ENCODE measurements at places on chromosomes 5 and 9.

DNA sequence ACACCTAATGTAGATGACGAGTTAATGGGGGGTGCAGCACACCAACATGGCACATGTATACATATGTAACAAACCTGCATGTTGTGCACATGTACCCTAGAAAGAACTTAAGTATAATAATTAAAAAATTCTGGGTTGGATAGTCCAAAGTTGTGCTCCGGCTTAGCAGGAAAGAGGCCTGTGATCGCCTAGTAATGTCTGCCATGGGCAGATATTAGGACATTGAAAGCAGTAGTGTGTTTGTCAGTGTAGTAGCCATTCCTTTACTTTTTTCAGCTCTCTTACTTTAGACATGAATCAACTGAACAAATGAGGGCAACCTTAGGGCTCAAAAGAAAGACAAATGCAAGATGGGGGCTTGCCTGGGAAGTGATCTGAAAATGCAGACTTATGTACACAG, 58.9 kb downstream of the PPARGC1B start:
- DNase-seq, result no peak

DNA sequence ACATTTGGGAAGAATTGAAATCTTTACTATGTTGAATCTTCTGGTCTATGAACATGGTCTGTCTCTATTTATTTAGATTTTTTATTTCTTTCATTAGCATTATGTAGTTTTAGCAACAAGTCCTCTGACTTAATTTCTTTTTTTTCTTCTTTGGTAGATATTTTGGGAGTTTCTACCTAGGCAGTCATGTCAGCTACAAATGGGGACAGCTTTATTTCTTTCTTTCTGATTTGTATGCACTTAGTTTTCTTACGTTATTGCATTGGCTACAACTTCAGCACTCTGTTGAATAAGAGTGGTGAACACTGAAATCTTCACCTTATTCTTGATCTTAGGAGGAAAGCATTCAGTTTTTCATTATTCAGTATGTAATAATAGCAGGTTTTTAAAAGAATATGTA, 33.5 kb downstream of the SMC5 start:
- DNase-seq, result no peak

DNA sequence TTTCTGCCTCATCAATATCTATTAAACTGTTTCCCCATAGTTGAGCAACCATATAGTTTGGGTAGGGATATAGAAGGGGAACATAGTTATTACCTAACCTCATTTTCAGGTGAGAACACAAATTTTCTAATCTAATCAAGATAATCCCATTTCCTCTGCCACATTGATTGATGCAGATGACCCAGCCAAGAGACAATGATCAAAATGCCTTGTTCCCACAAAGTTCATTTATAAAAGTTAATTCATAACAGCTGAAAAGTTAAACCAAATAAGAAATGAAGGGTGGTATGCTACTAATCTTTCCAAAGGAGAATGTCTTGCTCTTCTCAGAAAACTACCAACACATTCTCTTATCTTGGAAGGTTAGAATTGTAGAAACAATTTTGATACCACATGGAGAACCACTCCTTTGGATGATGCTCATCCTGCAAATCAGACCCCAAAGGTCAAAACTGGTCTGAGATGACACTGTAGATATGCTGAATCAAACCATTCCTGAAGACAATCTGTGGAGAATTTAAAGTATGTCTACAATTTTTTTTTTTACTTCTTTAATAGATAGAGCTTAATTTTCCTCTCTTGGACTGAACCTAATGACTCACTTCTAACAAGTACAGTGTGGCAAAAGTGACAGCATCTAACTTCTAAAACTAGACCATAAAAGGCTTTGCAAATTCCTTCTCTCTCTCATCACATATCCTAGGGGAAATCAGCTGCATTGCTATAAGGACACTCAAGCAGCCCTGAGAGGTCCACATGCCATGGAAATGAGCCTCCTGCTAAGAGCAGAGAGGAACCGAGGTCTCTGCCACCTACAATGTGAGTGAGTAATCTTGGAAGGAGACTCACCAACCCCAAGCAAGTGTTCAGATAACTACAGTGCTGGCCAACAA, 586.7 kb upstream of the TUSC1 start:
- no peak for DNase-seq

- DNase-seq, result no peak
Observed at GRCh38 chr9:123960366-123960765, 30.4 kb upstream of the DENND1A start.

DNA sequence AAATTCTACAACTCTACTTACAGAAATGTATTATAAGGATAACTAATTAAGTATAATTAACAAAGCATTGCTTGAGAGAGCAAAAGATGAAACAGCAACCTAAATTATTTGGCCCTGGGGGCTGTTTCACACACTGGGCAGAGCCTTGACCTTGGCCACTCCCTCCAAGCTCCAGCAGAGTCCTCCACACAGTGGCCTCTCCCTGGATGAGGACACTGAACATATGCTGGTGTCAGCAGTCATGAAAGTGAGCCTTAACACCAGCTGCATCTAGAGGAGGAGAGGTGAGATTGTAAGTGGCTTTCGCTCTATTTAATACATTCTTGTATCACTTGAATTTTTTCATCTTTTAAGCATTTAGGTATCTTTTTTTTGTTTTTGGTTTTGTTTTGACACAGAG, 23.3 kb upstream of the ZDHHC12 start:
- no peak for DNase-seq

DNA sequence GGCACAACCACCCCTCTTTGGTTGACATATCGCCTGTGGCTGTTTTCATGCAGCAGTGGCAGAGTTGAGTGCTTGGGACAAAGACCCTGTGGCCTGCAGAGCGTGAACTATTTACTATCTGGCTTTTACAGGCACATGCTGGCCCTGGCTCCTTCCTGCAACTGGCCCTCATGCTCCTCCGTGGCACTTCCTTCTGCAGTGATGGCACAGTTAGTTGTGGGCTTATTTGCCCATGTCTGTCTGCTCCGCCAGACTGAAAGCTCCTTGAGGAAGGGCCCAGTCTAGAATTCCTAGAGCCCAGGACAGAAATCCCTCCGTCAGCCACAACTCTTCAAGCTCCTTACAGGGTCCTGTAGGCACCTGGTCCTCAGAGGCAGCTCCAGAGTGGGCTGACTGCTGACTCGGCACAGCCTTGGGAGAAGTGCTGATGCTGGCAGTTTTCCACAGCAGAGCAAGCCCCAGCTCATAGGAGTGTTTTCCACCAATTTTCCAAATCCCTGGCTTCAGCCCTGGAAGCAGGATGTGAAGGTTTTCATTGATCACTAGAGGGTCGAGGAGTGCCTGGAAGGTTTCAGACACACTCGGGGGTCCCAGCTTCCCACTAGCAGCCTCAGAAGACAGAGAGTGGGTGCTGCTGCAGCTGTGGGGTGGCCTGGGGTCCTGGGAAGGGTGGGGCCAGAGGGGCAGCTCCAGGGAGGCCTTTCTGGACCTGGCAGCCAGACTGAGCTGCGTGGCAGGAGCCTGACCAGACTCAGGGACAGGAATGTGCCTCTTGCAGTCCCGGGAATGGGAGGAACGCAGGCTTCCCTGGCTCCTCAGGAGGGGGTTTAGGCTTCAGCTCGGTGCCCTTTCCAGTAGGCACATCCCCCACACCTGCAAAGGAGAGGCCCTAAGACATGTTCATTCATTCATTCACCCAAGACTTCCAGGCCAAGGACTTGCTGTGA, 56.5 kb upstream of the ANGPTL2 start:
- DNase-seq, result no peak

DNA sequence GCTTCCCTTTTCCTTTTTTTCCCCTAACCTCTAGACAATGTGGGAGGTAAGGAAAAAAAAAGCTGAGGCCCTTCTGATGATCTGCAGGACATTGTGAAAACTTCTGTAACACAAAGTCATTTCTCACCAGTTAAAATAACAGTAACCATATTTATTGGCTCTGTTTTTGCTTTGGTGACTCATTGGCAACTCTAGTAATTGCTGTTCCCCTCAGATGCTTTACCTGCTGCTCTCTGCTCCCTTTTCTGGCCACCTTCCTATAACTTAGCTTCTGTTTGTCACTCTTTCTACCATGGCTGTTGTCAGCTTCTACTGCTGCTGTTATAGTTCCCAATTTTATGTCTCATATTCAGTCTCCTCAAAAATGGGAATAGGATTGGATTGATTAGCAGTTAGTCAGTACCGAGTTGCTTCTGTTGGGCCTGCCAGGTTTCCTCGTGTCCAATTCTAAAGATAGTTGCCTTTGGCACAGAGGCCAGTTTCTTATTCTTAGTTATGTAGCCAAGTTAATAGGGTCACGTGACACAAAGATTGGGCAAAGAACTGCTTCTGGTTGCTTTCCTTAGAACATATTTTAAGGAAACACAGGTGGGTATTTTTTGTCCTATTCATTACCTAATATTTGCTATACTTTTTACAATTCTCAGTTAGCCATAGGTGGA, 16.8 kb downstream of the SCAMP1 start:
- no peak for DNase-seq

DNA sequence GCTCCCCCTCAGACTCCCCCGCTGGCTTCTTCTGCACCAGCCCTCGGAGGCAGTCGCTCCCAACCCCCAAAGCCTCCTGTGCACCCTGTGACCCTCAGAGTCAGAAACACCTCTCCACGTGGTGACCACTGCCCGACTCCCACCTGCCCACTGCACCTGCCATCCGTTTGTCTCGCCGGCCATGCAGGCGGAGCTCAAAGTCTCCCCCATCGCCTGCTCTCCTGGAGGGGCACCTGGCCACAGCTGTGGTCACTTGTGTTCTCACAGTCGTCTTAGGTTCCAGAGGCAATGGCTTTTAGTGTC, 38.2 kb downstream of the MRPL36 start:
- DNase-seq, result no peak

DNA sequence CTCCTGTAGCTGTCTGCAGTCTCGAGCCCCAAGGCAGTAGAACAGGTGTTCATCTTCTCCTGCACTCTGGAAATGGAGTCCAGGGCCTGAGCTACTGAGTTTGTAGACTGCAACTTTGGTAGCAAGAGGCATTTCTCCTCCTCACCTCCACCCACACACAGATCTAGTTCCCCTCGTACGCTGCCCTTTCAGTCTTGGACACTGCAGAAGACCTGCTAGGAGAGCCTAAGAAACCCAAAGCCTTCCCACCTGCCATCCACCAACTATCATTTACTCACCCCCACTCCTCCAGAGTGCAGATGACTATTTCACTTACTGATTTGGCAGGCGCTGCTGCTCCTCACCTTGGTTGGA, 59.0 kb downstream of the KCNIP1 start:
- no peak for DNase-seq

DNA sequence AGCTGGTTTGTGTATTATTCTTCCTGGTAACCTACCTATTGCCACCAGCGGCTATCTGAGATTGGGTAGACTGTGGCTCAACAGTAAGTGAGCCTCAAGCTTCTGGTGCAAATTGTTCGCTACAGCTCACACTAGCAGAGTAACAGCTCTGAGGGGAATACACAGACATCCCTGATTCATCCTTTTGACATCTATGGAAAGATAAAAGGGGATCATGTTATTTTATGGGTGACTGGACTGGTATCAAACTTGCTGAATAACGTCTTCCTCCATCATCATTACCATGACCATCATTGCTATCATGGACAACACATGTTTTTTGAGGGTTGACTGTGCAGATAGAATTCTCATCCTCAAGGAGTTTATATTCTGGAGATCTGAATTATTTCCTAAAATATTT, 129.6 kb downstream of the PIK3R1 start:
- DNase-seq, result no peak

DNA sequence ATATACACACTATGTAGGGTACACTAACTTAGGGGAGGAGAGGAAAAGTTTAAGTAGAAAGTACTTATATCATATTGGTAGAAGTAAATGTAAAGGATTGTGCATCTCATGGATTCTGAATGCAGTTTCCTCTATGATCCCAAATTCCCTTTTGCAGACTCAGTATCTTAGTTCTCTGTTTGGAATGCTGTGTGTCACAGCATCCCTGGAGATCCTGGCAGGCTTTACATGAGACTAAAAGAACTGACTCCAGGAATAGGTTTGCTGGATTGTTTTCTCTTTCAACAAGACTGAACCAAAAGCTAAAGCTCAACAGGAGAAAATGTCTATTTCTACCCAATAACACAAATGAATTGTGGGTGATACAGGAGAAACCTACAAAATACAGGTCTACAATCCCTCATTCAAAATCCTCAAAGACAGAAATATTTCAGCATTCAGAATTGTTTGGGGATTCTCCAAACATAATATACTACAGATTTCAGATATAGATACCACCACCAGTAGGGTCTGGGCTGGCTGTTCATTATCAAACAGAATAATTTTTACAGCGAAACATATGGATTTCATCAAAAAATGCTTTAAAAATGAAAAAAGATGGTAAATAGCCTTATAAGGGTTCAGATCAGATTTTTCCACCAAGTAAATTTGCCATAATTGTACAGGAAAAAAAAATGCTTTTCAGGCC, 324.7 kb upstream of the GRAMD2B start:
- no peak for DNase-seq

DNA sequence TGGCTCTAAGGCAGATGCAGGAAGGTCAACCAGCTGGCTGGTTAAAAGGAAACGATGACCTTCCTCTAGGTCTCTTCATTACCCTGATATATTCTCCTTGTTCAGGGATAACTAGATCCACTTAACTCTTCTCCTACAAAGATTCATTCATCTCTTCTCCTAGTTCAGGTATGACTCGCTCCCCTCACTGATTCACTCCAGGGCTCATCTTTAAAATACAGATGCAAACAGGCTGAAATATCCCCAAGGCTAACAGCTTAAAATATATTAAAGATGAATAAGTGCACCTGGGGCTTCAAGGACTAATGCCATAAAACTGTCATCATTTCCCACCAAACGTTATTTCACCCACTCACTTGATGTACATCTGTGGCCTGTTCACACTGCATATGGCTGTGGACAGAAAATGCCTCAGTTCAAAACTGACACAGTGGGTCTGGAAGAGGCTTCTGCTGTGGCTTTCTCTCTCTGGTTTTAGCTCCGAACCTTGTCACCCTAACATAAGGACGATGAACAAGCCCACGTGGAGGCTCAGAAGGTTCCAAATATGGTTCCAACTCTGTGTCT, 366.9 kb downstream of the DEPDC1B start:
- DNase-seq, result no peak

GRCh38 chr5:149646564-149646963, 65.3 kb downstream of the ARHGEF37 start:
- DNase-seq, result no peak

GRCh38 chr9:121604242-121604641, 47.2 kb upstream of the DAB2IP start:
- DNase-seq, result no peak

DNA sequence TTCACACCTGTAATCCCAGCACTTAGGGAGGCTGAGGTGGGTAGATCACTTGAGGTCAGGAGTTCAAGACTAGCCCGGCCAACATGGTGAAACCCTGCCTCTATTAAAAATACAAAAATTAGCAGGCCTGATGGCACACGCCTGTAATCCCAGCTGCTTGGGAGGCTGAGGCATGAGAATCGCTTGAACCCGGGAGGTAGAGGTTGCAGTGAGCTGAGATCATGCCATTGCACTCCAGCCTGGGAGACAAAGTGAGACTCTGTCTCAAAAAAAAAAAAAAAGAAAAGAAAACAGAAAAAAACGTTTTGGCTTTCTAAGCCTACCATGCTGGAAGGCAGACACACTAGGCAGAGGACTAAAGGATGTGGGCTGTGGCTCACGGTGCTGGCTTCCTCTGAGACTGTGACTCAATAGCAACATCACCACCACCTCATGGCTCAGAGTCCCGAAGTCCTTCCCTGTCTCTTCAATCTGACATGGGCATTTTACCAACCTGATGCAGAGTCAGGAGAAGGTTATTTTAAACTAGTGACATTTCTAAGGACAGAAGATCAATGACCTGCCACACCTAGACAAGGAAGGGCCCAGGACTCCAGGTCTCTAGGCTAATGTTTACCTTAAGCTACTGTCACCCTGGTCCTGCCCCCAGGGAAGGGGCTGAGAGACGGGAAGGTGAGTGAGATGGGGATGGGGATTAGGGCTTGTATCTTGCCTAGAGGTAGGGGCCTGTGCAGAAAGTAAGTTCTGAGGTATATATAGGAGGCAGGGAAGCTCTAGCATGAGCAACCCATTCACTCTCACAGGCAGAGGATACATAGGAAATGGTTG, 3.7 kb downstream of the ECSCR start:
- DNase-seq, result no peak
